ENCODE measurements at places on chromosomes 5 and 9. TPM values are rescaled to one million over a fixed set of nuclear protein-coding genes. Genes with fewer than 3 reads are reported as not detected.

The SCGB3A2 gene
- polyA plus RNA-seq = not detected

The FGD3 gene
- 7.7 TPM for polyA plus RNA-seq

The TMEM174 gene
- polyA plus RNA-seq = not detected

The FGF18 gene
- polyA plus RNA-seq = 5.1 TPM

The PCDHGC3 gene
- 106 TPM for polyA plus RNA-seq

The GRXCR2 gene
- polyA plus RNA-seq = not detected

The LCN15 gene
- polyA plus RNA-seq = not detected

The MYMK gene
- polyA plus RNA-seq = not detected

The NUP214 gene
- polyA plus RNA-seq = 16.5 TPM

The LIFR gene
- 18.7 TPM for polyA plus RNA-seq

The CFAP77 gene
- not detected for polyA plus RNA-seq

The GLRA1 gene
- polyA plus RNA-seq = not detected

The NUDT2 gene
- 34.8 TPM for polyA plus RNA-seq

The NTMT1 gene
- 35.5 TPM for polyA plus RNA-seq

The SPATA9 gene
- polyA plus RNA-seq = 0.67 TPM

The CDC23 gene
- polyA plus RNA-seq = 6.0 TPM

The LCN6 gene
- 48.0 TPM for polyA plus RNA-seq

The PCDHB7 gene
- polyA plus RNA-seq = 0.20 TPM

The PDE6A gene
- not detected for polyA plus RNA-seq

The GARIN3 gene
- not detected for polyA plus RNA-seq

The DNM1 gene
- 4.5 TPM for polyA plus RNA-seq

The EMB gene
- polyA plus RNA-seq = 32.2 TPM

The IL6ST gene
- polyA plus RNA-seq = 75.5 TPM

The HAPLN1 gene
- polyA plus RNA-seq = not detected

The CCDC192 gene
- 0.79 TPM for polyA plus RNA-seq

The EIF4EBP3 gene
- 40.6 TPM for polyA plus RNA-seq

The ROPN1L gene
- 2.1 TPM for polyA plus RNA-seq

The SLC6A7 gene
- polyA plus RNA-seq = not detected

The UAP1L1 gene
- 6.0 TPM for polyA plus RNA-seq

The UBAC1 gene
- 18.6 TPM for polyA plus RNA-seq

The IL4 gene
- polyA plus RNA-seq = not detected

The SLIT3 gene
- 24.6 TPM for polyA plus RNA-seq

The SPINK14 gene
- polyA plus RNA-seq = not detected

The DIPK1B gene
- polyA plus RNA-seq = 12.8 TPM

The FOXD4L4 gene
- not detected for polyA plus RNA-seq

All from adipose tissue (tissue), 3 donors.